ENCODE measurements at places on chromosomes 3 and 15. TPM values are rescaled to one million over a fixed set of nuclear protein-coding genes. Genes with fewer than 3 reads are reported as not detected.
A peak's percentile ranks its signal among the peaks of the same experiment; 100 is the strongest.

DNA sequence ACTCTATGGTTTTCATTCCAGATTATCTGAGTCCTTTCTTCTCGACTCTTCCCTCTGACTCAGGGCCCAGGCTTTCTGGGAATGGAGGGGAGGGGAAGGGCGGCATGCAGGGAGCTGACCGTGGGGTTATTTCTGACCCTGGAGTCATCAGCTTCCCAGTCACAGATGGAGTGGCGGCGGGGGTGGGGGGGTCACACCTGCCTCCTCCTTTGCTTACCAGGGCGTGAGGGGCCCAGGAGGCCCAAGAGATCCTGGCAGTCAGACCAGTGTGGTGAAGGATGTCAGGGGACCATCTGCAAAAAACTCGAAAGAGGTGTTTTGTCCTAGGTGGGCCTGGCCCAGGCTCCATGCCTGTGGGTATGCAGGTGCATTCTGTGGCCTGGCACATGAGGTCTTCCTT is 996 bp upstream of the XIRP1 start:
- no peak overlapping the region for H3K27ac ChIP-seq
- H3K27me3 ChIP-seq, result no peaks in the 10 kb centered on the region
- no peak for DNase-seq
- H3K4me1 ChIP-seq, result no peaks in the 10 kb centered on the region
- no peak overlapping the region for H3K4me3 ChIP-seq
- H3K36me3 ChIP-seq, result no peaks in the 10 kb centered on the region

DNA sequence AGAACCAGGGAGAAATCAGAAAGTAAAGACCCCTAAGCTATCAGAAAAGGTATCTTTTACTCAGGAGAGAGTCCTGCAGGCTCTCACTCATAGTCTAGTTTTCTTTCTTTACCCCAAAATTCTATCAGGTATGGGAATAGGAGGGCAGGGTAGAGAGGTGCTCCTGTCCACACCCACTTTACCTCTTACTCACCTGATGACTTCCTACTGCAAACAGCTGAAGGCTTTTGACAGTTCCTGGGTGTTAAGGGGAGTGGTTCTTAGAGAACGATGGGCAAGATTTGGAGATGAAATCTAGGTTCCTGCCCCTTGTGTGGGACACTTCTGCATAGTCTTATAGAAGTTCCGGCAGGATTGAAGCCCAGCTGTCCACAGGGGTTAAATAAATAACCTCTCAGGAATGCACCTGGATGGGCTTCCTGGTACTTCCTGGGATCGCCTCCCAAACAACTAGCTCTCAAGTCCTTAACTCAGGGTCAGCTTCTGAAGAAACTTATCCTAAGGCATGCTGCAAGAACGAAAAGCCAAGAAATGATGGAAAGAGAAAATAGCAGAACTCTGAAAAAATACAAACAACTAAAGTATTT is 10.8 kb upstream of the TNFAIP8L3 start:
- H3K27ac ChIP-seq, result no peak overlapping the region
- no peak for DNase-seq
- no peak overlapping the region for H3K4me3 ChIP-seq
- H3K4me1 ChIP-seq, result peaks cover 3% of the 10 kb centered on the region

- H3K4me1 ChIP-seq, result no peaks in the 10 kb centered on the region
- H3K36me3 ChIP-seq, result no peaks in the 10 kb centered on the region
- DNase-seq, result no peak
- H3K27me3 ChIP-seq, result no peaks in the 10 kb centered on the region
- no peak overlapping the region for H3K4me3 ChIP-seq
- H3K27ac ChIP-seq, result no peak overlapping the region
Measured at GRCh38 chr3:85360742-85361387, 402.1 kb downstream of the CADM2 start.

- no peaks in the 10 kb centered on the region for H3K27me3 ChIP-seq
- no peak for DNase-seq
- no peak overlapping the region for H3K4me3 ChIP-seq
- no peak overlapping the region for H3K27ac ChIP-seq
- H3K4me1 ChIP-seq, result no peaks in the 10 kb centered on the region
Measured at GRCh38 chr15:53128652-53129051, 338.5 kb upstream of the ONECUT1 start.

The CELSR3 gene
- total RNA-seq, result 0.91 TPM

- no peaks in the 10 kb centered on the region for H3K27me3 ChIP-seq
- DNase-seq, result no peak
- no peaks in the 10 kb centered on the region for H3K36me3 ChIP-seq
- H3K4me3 ChIP-seq, result no peak within 1 kb of the TSS
- H3K27ac ChIP-seq, result no peak within 1 kb of the TSS
Measured at GRCh38 chr15:69014454-69014853, at the start of gene NOX5. NOX5 (plus strand) TSS chr15:69014695; CDS start chr15:69014736, 41 bp downstream.

GRCh38 chr3:137121704-137122314 is 164.0 kb downstream of the IL20RB start:
- H3K4me3 ChIP-seq, result no peak overlapping the region
- no peak for DNase-seq
- H3K36me3 ChIP-seq, result no peaks in the 10 kb centered on the region
- no peaks in the 10 kb centered on the region for H3K4me1 ChIP-seq

DNA sequence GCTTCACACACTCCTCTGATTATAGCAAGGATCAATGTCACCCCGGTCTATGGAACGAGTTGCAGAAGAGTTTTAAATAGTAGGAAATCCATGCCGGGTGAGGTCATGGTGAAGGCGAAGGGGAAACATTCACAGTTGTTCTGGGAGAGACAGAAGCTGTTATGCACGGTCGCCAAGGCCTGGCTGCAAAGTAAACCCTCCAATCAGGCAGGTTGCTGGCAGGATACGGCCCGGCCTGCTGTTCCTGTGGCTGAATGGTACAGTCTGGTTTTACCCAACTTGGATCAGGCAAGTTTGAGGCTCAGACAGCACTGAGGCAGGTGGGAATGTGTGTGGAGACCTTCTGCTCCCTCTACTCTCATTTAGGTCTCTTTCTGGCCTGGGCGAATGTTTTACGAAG is 45.3 kb upstream of the ATP2B2 start:
- H3K36me3 ChIP-seq, result no peaks in the 10 kb centered on the region
- no peaks in the 10 kb centered on the region for H3K4me1 ChIP-seq

The GLDN gene
- 49.2 TPM for total RNA-seq

DNA sequence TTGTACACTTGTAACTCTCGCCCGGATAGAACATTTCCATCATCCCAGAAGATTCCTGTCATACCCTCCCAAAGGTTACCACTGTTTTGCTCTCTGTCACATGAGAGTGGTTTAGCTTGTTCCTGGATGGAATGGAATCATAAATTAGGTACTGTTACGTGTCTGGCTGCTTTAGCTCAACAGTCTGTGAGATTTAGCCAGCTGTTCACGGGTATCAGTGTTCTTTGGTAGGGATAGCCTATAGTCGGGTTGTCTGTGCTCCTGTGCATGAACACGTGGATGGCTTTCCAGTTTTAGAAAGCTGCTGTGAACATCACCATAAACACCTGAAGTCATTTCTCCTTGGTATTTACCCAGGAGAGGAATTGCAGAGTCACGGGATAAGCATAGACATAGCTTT is 58.2 kb upstream of the NR2C2 start:
- H3K4me3 ChIP-seq, result no peak overlapping the region
- no peaks in the 10 kb centered on the region for H3K27me3 ChIP-seq
- no peaks in the 10 kb centered on the region for H3K36me3 ChIP-seq
- no peak overlapping the region for H3K27ac ChIP-seq

The TRPM1 gene
- total RNA-seq, result not detected

GRCh38 chr3:121581691-121582090 is 11.5 kb upstream of the FBXO40 start:
- H3K4me1 ChIP-seq, result no peaks in the 10 kb centered on the region
- H3K27me3 ChIP-seq, result no peaks in the 10 kb centered on the region
- DNase-seq, result no peak
- H3K36me3 ChIP-seq, result no peaks in the 10 kb centered on the region

The ZBTB11 gene
- 18.5 TPM for total RNA-seq

DNA sequence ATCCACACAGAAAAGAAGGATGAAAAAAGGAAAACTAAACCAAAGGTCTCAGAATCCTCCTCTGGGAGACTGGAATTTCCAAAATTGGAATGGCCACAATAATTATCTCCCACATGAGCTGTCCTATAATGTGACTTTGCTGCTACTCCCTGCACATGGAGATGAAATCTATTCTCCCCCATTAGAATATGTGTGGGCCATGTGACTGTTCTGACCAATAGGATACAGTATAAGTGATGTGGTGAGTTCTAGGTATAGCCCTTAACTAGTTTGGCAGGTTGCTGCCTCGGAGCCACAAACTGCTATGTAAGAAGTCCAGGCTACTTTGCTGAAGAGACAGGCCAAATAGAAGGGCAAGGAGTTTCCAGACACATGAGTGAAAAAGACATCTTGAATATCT is 5.2 kb downstream of the TRIM59 start:
- H3K36me3 ChIP-seq, result no peaks in the 10 kb centered on the region
- no peak overlapping the region for H3K27ac ChIP-seq
- no peak overlapping the region for H3K4me3 ChIP-seq
- H3K27me3 ChIP-seq, result no peaks in the 10 kb centered on the region

- H3K27ac ChIP-seq, result no peak overlapping the region
- H3K27me3 ChIP-seq, result no peaks in the 10 kb centered on the region
- H3K36me3 ChIP-seq, result no peaks in the 10 kb centered on the region
- H3K4me1 ChIP-seq, result no peaks in the 10 kb centered on the region
Measured at GRCh38 chr3:23004971-23005370, 198.2 kb upstream of the UBE2E2 start.

DNA sequence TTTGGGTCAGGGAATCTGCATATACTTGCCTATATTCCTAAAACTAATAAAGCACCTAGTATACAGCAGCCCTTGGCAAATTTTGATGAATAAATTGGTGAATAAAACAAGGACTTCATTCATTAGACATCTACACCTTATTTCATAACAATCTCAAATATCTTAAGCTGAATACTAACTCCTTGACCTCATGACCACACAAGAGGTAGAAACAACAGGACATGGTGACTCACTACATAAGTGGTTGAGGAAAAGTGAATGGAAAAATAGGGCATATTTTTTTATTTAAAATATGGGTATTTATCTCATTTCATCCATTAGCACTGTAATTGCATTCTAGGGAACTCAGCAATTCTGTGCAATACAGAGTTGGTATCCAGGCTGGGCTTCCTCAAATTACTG is 7.8 kb upstream of the STAC start:
- H3K36me3 ChIP-seq, result no peaks in the 10 kb centered on the region
- DNase-seq, result no peak
- peaks cover 7% of the 10 kb centered on the region for H3K4me1 ChIP-seq
- peak overlapping the region; percentile 89 for H3K27ac ChIP-seq

All from aorta (tissue), 5 donors.